ENCODE measurements at places on chromosomes 12 and 14.

- no peak for DNase-seq
Measured at GRCh38 chr14:55332654-55333570, 61.7 kb downstream of the FBXO34 start.

DNA sequence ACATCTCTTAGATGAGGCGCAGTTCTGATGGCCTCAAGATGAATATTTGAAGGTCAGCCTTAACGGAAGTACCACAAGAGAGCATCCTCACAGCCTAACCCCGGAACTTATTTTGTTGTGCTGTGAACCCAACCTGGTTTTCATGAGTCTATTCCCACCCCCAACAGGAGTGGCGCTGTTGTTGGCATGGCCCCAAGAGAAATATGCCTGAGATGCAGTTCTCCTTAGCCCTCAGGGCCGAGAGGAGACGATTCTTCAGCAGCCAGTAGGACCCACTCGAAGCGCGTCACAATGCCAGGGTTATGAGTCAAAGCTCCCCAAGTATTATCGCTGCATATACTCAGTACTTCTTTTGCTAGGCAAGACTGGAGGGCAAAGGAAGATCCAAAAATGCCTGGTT is 24.5 kb upstream of the BCL11B start:
- no peak for DNase-seq

- DNase-seq, result no peak
Measured at GRCh38 chr12:99906786-99907579, 77.8 kb downstream of the ANKS1B start.

GRCh38 chr14:60723907-60724618 is at the start of gene SIX4:
Gene SIX4, minus strand, starts transcription at chr14:60724351. Its CDS starts 277 bp downstream, at chr14:60724074.
- DNase-seq, result no peak

Data from non-pigmented ciliary epithelial cell (primary cell).